Activated CD8-positive, alpha-beta T cell treated with anti-CD3 and anti-CD28 coated beads, Interleukin-2, amount 10 ng/mL, durations not matched to agents 7 days and 5 days (primary cell): ENCODE measurements at places on chromosomes 1 and 21.
A peak's percentile ranks its signal among the peaks of the same experiment; 100 is the strongest.

DNA sequence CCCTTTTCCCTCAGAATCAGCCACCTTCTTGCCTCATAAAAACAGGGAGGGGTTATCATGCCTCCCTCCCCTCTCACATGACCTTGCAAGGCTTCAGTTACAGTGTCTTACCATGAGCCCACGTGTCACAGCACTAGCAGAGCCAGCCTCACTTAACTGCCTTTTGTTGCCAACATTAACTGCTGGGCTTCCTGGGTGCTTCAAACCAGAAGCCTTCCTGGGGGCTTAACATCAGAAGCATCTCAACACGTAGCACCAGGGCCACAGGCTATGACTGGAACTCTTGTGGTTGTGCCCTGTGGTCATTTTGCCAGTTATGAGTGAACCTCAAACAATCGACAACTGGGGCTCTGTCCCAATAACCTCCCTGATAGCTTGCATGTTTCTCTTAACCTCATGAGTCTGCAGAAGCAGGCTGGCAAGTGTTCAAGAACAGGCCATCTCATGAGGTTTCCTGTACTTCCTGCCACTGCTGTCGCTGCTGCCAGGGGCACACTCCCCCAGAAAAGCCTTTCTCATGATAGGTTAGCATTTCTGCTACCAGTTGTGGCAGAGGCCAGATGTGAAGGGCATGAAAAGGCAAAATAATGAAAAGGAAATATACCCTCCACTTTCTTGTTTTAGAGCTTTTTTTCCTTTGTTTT, 132.2 kb downstream of the GLUL start:
- DNase-seq = peak; percentile 85

- no peak for DNase-seq
Observed at GRCh38 chr1:59008599-59009347, 224.9 kb upstream of the JUN start.

GRCh38 chr1:84272401-84272800, 29.1 kb upstream of the SAMD13 start:
- DNase-seq = no peak

DNA sequence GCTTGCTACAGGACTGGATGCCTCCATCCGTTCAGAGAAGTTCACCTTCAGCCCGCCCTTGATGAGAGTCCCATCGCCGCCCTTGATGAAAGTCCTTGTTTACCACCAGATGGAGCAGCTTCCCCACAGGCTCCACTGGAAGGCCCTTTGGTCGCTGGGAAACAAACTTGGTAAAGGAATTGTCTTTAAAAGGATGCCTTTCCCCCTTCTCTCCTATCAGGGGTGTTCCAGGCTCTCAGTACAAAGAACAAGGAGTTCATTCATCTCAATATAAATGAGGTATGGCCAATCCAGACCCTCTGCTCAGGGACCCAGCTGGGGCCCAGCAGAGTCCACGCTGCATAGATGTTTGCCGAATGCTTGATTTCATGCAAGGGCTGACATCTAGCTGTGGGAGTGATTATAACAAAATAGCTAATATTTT, 50.8 kb downstream of the CAPN9 start:
- DNase-seq = no peak

DNA sequence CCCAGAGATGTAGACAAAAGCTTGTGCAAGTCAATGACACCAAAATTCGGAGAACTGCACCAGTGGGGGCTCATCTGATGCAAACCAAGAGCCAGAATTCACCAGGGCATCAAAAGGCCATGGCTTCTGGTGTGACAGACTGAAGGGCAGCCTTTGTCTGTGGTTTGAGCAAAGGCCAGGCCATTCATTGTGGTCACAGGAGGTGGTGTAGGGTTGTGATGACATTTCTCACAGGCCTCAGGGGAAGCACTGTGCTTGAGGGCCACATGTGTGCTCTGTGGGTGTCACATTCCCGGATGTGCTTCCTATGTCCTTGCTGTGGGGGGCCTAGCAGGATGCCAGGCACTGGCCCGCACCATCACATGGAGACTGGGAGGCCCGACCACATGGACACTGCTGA, 22.5 kb upstream of the KCNE1 start:
- no peak for DNase-seq

GRCh38 chr1:199591468-199591867, 436.0 kb upstream of the NR5A2 start:
- no peak for DNase-seq

- no peak for DNase-seq
Observed at GRCh38 chr1:1264868-1265272, 8.8 kb downstream of the UBE2J2 start.

DNA sequence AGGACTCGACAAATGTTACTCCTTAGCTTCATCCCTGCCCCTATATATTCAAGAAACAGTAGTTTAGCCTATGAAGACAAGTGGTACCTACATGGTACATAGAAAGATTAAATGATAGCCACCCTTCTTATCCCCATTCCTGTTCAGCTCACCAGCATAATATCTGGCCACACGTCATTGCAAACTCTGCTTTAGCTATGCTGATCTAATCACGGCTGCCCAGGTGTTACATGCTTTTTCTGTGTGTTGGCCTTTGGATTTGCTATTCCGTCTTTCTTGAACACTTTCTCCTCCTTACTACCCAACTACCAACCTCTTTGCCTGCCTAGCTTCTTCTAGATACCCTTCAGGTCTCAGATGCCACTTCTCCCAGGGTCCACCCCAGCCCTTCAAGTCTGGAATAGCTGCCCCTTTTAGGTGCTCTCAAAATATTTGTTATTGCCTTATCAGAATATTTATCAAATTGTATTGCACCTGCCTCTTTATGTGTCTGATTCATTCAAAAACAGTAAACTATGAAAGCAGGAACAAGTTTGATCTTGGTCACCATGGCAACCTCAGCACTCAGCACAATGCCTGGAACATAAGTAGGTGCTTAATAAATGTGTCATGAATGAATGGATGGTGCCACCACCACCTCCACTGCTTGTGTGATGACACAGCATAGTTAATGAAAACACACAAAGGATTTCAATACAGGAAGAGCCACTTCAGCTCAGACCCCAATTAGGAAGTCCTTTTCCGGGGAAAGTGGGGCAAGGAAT, 11.4 kb upstream of the DNASE2B start:
- DNase-seq = no peak
